T-helper 2 cell (primary cell): ENCODE measurements at places on chromosomes 3 and 15.

- DNase-seq = no peak
Measured at GRCh38 chr15:82792068-82792467, 13.8 kb downstream of the FSD2 start.

DNA sequence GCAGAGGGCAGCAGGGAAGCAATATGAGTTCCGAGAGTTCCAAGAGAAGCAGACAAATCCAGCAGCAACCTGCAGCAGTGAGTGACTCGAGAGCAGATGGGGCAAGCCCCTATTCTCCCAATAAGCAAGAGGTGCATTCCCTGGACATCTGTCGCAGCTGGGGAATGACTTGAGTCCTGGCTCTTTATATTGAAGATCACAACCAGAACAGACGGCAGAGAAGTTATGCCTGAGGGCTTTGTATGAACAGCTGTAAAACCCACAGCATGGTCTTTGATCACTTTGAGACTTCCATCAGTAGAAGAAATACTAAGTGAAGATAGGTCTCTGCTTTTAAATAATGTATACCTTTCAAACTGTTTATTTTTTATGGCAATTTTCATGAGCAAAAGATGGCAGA, 23.6 kb upstream of the C3orf22 start:
- no peak for DNase-seq

DNA sequence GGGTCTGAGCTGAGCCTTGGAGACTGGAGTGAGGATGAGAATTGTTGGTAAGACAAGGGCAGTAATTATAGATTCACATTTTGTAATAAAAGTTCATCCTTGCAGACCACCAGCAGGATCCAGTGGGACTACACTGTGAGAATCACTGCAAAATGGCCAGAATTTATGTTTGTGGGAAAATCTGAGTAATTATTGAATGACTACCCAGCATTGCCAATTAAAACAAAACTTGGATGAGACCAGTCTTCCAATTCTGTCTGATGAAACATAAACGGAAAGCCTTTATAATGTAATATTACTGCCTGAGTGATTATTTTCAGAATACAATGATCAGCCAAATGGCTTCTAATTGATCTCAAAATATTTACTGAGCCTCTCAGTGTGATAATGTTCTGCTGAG, 323.3 kb upstream of the C2CD4B start:
- no peak for DNase-seq

DNA sequence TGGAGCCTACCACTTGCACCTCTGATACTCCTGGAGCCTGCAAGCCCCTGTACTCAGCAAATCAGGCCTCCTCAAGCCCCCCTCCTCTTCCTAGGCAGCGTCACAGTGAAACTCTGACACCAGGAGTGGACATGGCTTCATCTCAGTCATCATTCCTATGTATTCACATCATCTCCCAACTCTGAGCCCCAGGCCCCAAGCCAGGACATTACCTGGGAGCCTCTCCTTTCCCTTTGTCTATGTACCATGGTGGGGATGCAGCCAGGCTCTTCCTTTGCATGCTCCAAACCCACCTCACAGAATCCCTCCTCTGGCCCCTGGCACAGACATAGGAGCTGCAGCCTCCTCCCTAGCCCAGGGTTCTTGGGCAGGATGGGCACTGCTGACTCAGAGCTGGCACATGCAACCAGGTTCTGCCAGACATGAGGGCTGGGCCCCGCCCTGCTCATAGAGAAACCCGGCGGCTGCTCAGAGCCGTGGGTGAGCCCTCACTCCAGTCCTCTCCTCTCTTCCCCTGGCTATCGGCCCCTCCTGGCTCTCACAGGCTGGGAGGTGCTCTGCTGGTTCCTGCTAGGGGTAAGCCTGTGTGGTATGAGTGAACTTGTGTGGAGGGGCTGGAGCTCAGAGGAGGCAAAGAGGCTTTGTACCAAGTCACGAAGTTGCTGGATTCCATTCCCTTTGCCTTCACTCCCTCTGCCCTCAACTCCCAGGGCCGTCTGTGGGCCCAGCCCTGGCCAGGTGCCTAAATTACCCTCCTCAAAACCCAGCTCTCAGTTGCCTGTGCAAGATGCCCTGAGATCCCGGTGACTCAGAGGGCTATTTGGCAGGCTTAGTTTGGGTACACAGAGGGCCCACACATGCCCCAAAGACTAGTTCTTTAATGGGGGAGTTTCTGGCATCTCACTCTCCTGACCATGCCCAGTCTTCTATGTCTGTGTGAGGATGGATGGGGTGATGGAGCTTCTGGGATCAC, 1.9 kb upstream of the PLCD1 start:
- peak; percentile 87 for DNase-seq

DNA sequence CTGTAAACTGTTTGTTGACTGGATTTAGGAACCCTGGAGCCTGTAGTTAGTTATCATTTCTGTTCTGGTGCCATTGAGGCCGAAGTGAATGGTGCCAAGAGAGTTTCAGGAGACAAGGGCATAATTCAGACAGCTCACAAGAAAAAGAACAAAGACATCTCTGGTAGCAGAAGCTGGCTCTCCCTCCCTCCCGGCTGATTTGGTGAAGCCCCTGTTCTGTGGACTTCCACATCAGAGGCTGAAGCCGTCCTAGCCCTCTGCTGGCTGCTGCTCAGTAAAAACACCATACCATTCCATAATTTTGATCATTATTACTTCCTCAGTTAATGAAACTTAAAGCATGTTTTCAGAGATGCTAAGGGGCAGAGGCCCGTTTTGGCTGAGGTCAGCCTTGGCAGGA, 381.2 kb upstream of the WNT5A start:
- DNase-seq = no peak

DNA sequence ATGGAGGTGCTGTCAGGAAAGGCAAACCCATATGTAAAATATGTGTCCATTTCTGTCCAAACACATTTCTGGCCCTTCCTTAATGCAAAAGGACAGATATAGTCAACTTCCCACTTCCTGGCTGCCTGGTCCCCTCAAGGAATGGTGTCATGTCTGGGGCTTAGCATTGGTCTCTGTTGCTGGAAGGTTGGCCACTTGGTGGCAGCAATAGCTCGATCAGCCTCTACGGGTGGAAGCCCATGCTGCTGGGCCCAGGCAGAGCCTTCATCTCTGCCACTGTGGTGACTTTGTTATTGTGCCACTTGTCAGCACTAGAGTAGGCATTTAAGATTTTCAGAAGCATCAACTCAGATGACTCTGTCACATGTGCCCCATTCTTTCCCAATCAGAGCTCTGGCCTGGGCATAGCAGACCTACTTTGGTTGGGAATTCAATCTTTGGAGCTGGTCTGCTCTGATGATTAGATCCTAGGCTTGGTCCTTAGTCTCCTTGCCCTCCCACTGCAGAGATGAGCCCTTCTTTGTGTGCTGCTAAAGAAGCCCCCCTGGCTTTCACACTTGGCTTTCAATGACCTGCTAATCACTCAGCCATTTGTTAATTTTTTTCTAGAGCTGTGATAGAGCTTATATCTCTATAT, 51.0 kb upstream of the SPSB4 start:
- DNase-seq = no peak

DNA sequence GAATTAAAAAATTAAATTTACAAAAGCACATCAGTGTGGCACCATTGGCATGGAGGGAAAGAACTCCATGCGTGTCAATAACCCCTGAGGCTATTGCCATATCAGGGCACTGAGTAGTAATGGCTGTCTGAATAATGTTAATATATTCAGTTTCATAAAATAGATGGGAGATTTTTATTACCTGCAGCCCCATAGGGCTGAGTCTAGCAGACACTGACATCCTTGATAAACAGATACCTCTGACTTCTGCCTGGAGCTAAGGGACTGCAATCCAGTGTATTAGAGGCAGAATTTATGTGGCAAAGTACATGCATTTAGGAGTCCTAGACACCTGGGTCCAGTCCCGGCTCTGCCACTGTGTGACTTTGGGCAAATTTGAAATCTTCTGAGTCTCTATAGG, 38.8 kb upstream of the SV2B start:
- no peak for DNase-seq

GRCh38 chr3:152922554-152922953, 87.6 kb downstream of the P2RY1 start:
- DNase-seq = no peak

DNA sequence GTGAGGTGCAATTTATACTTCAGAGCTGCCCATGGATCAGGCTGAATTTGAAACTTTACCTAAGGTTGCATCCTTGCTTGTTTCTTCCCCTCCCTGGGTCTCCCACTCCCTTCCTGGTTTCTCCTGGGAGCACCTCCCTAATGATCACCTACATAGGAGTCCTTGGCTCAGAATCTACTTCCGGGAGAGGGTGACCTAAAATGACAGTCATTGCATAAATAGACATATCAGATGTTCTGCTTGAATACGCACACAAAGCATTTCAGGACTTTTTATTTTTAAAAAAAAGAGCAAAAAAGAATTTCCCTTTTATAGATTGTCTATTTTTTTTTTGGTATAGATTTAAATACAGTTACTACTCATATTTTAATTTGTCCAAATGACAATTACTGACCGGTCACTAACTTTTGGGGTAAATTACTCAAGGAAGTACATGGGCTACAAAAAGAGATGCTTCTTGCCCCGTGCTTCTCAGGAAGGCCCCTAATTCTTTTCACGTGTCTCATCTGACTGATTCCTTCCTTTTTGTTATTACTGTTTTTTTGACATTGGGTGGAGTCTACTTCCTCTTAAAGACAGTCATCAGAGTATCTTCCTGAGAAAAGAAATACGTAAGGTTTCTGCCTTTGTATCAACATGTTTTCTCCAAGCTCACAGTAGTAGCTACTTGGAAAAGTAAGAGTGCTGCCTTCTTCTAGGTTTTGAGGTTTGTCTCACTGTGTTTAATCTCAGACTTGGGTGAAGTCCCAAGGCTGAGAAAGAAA, 4.9 kb upstream of the MYZAP start:
- no peak for DNase-seq

DNA sequence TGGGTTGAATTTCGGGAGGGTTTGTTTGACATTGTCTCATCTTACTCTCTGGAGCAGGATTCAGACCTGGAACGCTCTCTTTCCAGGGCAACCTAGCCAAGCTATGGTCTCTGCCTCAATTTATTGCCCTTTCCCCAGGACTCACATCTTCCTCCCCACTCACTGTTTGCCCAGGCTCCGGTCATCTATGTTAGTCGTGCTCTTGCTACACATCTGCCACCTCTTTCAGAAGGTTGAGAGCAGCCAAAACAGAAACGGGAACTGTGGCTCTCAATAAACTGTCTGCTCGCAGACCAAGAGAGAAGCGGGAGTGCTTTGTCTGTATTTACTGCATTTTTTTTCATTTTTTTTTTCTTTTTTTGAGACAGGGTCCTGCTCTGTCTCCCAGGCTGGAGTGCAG, 81.6 kb downstream of the ST6GAL1 start:
- DNase-seq = no peak

DNA sequence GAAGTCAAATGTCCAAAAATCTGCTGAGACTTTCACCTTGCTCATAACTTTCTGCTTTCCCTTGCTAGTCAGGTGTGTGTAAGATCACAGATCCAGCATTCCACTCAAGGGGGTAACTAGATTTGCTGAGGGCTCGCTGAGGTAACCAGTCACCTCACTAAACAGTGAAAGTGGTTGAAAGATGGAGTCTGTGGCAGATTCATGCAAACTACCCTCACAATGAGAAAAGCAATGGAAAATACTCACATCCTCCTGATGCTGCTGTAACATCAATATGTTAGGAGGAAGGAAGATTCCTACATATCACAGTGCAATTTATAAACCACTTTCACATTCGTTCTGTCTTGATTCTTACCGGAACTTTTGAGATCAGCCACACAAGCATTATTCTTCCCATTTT, 174.3 kb upstream of the BCL6 start:
- no peak for DNase-seq

- no peak for DNase-seq
Measured at GRCh38 chr15:38304481-38304880, 51.8 kb downstream of the SPRED1 start.

GRCh38 chr3:37279236-37279635, 104.9 kb upstream of the LRRFIP2 start:
- no peak for DNase-seq

DNA sequence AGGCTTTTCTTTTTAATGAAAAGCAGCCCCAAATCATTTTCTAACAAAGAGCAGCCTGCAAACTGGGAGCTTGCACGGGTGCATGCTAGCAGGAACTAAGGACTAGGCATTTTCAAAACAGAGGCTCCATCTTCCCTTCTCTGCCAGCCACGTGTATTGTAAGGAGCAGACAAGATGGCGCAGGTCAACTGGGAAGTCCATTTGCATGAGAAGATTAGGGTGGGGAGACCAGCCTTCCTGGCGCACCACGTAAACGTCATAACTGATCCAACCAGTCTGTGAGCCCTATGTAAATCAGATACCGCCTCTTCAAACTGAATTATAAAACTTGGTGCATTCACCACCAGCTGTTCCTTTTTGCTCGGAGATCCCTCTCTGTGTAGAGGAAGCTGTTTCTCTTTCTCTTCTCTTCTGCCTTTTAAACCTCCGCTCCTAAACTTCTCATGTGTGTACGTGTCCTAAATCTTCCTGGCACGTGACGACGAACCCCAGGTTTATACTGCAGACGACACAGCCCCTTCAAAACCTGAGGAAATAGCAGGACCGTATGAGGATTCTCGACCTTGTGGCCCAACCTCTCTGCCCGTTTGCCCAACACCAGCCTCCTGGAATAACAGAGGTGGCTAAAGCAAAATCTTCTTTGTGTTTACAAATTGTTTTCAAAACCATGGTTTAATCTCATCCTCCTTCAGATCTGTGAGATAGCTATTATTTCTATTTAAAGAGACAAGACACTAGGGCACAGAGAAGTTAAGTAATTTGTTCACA, 26.4 kb upstream of the SLC30A4 start:
- no peak for DNase-seq

DNA sequence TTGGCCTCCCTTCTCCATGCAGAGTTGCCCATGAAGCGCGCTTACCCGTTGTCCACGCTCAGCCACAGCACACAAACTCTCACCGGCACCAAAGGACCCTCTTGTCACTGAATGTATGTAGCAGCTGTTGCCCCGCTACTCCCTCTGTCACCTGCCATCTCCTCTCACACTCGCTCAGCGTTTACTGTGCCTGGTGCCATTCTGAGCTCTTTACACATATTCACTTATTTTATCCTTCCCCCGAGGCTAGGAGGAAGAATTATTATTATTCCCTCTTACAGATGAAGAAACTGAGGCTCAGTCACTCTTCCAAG, 41.7 kb upstream of the PRR23E start:
- DNase-seq = no peak
